ENCODE measurements at places on chromosomes 1 and 21. TPM values are rescaled to one million over a fixed set of nuclear protein-coding genes. Genes with fewer than 3 reads are reported as not detected.

Gene IL10
- not detected for total RNA-seq

Gene TNNT2
- total RNA-seq, result not detected

Gene SPATA46
- total RNA-seq, result not detected

Gene OR10J1
- 0.05 TPM for total RNA-seq

Gene SMCP
- not detected for total RNA-seq

Gene CZIB
- 53.5 TPM for total RNA-seq

Gene AMIGO1
- total RNA-seq, result 1.2 TPM

Gene RBM8A
- total RNA-seq, result 265 TPM

Gene WNT9A
- total RNA-seq, result 0.06 TPM

Gene ACKR1
- not detected for total RNA-seq

Gene YTHDF2
- total RNA-seq, result 39.3 TPM

Gene SLAMF7
- total RNA-seq, result not detected

Gene ANGPTL1
- 0.10 TPM for total RNA-seq

Gene RSPO1
- total RNA-seq, result not detected

Gene CLCA4
- not detected for total RNA-seq

Gene ETV3L
- not detected for total RNA-seq

Gene FOXJ3
- total RNA-seq, result 24.0 TPM

Gene CRP
- total RNA-seq, result not detected

Gene HECTD3
- total RNA-seq, result 13.6 TPM

Gene NBPF8
- total RNA-seq, result 7.9 TPM

Gene LHX8
- total RNA-seq, result not detected

Gene NID1
- 0.15 TPM for total RNA-seq

Gene TYW3
- 24.0 TPM for total RNA-seq

Gene ACADM
- 50.0 TPM for total RNA-seq

Gene SELL
- not detected for total RNA-seq

Gene TDRD5
- 0.10 TPM for total RNA-seq

Gene HMGCS2
- not detected for total RNA-seq

Gene CTSE
- total RNA-seq, result not detected

Gene AVPR1B
- not detected for total RNA-seq

Gene CELA3B
- not detected for total RNA-seq

Gene ANKRD45
- not detected for total RNA-seq

Gene RO60
- total RNA-seq, result 229 TPM

Gene KIF17
- total RNA-seq, result 0.25 TPM

Gene TINAGL1
- 0.27 TPM for total RNA-seq

Gene CATSPERE
- 0.09 TPM for total RNA-seq

Gene CDA
- total RNA-seq, result 0.35 TPM

Gene AJAP1
- total RNA-seq, result not detected

Gene SPRR2A
- total RNA-seq, result not detected

Gene TRPM2
- 5.7 TPM for total RNA-seq

Gene TMEM240
- 0.67 TPM for total RNA-seq

Gene DNAJC28
- 0.61 TPM for total RNA-seq

Gene COL11A1
- total RNA-seq, result not detected

Gene OR10J4
- total RNA-seq, result not detected

Gene GALNT2
- total RNA-seq, result 44.2 TPM

Gene AADACL3
- not detected for total RNA-seq

Gene MAP1LC3C
- not detected for total RNA-seq

Gene RYR2
- total RNA-seq, result 4.7 TPM

Gene COL8A2
- total RNA-seq, result 0.12 TPM

Gene MPL
- not detected for total RNA-seq

Gene RNU1-3
- under 0.01 TPM for total RNA-seq

Gene FAM167B
- total RNA-seq, result not detected

Gene HSD3B2
- total RNA-seq, result not detected

Gene AHCYL1
- 66.8 TPM for total RNA-seq

Gene KCNJ9
- not detected for total RNA-seq

Data from NCI-H460 (cell line).